ENCODE measurements at places on chromosomes 1 and 21.

DNA sequence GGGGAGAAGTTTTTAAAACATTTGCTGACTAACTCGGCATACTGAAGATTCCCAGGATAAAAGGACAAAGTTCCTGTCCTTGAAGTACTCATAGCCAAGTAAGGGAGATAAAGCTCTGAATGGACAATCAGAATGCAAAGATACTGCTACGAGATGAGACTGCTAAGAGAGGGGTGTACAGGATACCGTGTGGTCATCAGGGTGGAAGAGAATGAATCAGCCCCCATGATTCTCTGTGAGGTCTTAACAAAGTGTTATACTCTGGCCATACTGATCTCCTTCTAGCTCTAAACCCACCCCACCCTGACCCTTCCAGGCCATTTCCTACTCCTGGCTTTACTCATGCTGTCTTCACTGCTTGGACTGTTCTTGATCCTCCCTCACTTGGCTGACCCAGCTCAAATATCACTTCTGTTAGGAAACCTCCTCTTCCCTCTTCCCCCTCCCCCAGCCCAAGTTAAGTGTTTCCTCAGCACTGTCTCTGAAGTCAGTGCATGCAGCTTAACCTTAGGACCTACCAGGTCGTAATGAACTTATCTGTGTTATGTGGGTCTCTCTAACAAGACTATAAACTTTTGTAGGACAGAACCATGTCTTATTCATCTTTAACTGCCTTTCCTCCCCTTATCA is 15.8 kb upstream of the MAGOH start:
- DNase-seq: no peak

GRCh38 chr1:165824269-165824643 is 3.2 kb upstream of the UCK2 start:
- no peak for DNase-seq

- DNase-seq: no peak
These were observed 171.2 kb downstream of the TTLL7 start for GRCh38 chr1:83827741-83828140.

- no peak for DNase-seq
These were observed 2082.6 kb downstream of the MRPL39 start for GRCh38 chr21:23524685-23525084.

GRCh38 chr1:85116856-85117255 is 68.6 kb upstream of the MCOLN3 start:
- DNase-seq: no peak

Measured in activated CD4-positive, alpha-beta T cell treated with anti-CD3 and anti-CD28 coated beads for 48 hours (primary cell).